Spinal cord (tissue), 10 donors: ENCODE measurements at places on chromosomes 4 and X. TPM values are rescaled to one million over a fixed set of nuclear protein-coding genes. Genes with fewer than 3 reads are reported as not detected.

DNA sequence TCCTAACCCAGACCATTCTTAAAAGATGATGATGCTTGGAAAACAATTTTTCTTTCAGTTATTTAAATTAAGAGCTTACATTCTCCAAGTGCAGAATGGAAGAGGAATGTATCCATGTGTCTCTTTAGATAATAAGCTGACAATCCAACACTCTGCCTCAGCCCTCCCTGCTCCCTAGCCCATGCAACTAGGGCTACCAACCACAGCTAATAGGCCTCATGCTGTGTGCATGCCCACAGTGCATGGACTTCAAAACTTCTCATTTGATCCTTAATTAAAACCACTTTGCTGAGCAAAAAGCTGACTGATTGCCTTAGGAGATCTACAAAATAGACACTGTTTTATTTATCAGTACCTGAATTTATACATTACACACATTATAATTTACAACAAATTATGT, 473.9 kb downstream of the GALNTL6 start:
- no peak for DNase-seq

The SPINK2 gene
- polyA plus RNA-seq, result 1.3 TPM

DNA sequence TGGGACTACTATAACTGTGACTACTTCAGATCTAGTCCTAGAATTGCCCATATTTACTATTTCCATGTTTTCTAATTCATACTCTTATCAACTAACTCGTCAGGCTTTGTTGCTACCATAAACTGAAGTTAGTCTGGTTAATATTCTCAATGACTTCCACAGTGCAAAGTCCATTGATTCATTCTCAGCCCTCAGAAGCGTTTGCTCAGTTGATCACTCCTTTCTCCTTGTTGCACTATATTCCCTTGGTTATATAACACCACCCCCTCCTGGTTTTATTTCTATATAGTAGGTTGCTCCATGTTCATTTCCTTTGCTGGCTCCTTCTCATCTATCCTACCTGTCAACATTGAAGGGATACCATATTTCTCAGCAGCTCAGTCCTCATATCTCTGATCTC, 27.2 kb upstream of the SLC6A14 start:
- DNase-seq, result no peak

DNA sequence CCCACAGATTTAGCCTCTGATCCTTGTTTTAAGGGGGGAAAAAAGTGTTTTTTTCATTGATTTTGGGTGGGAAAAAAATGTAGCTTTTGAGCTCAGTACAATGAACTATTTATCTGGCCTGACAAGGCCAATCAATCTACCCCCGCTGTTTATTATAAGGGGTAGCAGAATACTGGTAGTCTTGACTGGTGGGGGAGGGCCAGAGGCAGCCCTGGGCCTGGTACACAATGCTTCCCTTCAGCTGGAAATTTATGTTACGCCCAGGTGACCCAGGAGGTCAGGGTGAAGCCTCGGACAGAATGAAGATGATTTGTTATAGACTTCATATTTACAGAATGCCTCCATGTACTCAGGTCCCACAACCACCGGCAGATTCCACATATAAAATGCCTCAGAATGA, 143.2 kb downstream of the SH3KBP1 start:
- no peak for DNase-seq

DNA sequence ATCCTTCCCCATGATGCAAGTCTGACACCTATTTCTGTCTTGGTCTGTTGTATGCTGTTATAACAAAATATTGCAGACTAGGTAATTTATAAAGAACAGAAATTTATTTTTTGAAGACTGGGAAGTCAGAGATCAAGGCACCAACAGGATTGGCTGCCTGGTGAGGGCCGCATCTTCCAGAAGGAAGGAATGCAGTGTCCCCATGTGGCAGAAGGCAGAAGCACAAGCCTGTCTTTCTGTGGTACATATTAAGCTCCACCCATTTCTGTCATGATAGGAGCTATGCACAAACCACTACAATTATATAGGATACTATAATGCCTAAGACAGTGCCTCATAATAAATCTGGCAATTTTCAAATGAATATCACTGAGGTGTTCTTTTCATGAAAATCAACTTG, 502.3 kb upstream of the DIAPH2 start:
- no peak for DNase-seq
